Aortic smooth muscle cell (primary cell): ENCODE measurements at places on chromosomes 12 and 14. TPM values are rescaled to one million over a fixed set of nuclear protein-coding genes. Genes with fewer than 3 reads are reported as not detected.

The BDKRB1 gene
- 0.53 TPM in 1 of 2 replicates, not detected in the other for total RNA-seq

The CPSF6 gene
- 23.0 and 26.8 TPM in 2 replicates for total RNA-seq

The DTX1 gene
- not detected in 2 replicates for total RNA-seq

The ATL1 gene
- 4.2 and 4.4 TPM in 2 replicates for total RNA-seq

The ZNF26 gene
- 9.9 and 10.6 TPM in 2 replicates for total RNA-seq
